Activated naive CD4-positive, alpha-beta T cell (primary cell): ENCODE measurements at places on chromosomes 4 and X.

DNA sequence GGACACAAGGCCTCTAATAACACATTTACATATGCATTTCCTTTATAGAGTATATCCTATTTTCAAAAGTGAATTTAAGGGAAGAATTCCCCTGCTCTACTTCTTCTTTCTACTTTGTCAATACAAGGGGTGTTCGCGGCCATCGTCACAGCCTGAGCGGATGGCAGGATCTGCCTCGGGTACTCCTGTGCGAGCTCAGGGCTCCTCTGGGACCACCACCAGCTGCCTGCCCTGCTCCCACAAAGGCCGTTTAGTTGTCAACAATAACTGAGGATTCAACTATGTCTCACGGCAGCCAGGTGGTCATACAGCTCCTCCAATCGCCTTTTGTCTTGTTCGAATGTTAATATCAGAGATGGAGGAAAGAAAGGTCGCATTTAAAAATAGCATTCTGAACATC lies 228.2 kb upstream of the TENM3 start:
- DNase-seq = no peak

- no peak for DNase-seq
These were observed 42.0 kb upstream of the PROM1 start for GRCh38 chr4:16125571-16126445.

DNA sequence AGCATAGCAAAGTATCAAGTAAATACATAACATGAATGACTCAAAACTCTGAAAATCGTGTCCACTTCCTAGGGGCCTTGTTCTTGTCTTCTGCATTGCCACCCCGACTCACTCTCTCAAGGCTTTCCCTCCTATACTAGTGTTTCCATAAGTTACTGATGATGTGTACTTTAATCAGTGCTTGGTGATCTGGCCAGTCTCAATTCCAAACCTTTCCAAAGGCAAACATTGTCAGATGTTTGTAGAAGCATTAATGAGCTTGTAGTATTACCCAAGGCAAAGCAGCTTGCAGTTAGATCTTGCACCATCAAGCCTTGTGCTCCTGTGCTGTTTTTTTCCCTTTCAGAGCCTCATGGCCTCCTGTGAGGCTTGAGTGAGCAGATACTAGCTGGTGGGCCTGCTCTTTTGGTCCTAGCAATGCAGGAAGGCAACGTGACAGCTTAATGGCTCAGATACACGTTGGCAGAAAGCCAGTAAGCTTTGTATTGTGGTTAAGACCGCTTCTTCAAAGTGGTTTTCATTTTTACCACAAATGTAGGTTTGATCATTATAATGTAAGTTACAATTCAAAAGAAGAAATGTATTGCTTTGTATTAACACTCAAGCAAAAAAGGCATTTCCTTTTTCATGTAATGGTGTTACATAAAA lies 51.8 kb downstream of the RBPJ start:
- no peak for DNase-seq

DNA sequence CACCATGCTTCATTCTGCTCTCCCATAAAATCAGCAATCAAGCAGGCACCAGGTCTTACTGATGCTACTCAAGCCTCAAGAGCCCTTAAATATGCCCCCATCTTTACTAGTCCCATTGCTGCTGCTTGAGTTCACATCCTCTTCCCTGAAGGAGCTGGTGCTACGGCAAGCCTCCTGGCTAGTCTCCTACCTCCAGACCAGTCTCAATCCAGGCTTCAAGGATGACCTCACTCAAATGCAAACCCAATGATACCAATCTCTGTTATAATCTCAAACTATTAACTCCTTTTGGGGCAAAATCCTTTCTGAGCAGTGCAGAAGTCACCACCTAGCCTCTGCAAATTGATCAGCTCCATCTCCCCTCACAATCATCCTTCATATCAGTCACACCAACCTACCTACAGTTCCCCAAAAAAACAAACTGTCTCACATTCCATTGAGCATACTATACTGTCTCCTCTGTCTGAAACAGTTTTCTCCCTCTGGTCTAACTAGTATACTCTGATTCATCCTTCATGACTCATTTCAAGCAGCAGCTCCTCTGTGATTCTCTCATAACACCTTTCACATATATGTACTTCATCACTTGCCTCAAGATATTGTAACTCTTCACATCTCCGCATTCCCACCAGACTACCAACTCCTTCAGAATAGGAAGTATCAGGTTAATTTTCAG lies 30.0 kb downstream of the PAPSS1 start:
- no peak for DNase-seq

DNA sequence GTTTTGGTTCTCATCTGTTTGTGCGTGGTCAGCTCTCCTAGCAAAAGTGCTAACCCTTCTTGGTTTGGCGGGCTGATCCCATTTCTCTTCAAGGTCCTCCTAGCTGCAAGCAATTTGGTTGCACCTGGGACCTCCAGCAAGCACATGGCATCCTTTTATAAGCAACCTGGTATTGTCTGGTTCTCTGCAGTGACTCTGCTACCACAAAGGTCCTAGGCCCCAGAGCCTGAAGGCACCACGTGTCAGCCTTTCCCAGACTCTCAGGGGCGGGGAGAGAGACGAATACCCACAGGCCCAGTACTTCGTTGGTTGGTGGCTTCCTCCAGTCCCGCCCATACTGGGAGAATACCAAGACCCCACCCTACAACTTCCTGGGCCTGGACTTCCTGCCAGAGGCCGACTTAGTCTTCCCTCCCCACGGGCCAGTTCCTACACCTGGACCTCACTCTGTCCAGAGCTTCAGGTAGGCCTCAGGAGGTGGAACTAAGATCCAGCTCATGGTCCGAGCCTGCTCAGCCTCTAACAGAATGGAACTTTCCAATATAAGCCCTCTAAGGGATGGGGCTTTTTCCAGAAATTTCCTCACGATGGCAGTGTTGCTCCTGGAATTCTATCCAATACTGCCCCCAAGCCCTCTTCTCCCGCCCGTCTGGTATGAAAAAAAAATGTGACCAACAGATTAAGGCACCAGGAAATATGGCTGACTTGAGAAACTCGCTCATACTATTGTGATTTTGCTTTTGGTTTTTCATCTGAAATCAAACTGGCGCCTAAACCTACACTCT lies 192.5 kb upstream of the STK26 start:
- no peak for DNase-seq

GRCh38 chrX:120668357-120668756 lies 38.5 kb upstream of the C1GALT1C1 start:
- DNase-seq = no peak

DNA sequence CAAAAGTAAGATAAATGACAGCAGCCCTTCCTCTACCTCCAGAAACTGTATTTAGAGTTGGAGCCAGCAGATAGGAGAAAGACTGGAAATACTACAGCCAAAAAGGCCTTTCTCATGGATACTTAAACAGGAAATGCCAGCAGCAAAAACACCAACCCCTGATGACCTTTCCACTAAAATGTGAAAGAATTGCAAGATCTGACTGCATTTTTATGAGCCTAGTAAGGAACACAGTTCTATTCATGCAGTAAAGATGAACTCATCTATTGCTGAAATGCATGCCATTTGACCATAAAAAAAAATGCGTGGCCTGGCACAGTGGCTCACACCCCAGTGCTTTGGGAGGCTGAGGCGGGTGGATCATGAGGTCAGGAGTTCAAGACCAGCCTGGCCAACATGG lies 19.9 kb downstream of the ABCG2 start:
- DNase-seq = no peak

DNA sequence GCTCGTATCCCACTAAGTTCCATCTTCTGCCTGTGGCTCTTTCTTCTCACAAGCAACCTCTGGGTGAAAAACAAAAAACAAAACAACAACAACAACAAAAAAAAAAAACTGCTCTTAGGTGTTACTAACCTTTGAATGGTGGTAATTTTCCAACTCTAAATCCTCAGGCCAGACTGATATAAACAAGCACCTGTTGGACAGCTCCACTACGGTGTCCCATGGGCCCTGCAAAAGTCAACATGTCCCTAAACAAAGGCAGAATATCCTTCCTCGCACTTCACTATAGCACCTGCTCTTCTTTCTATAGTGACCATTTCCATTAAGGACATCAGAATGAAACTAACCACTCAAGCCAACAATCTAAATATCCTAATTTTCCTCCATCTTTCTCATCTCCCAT lies 54.6 kb upstream of the PARM1 start:
- no peak for DNase-seq

DNA sequence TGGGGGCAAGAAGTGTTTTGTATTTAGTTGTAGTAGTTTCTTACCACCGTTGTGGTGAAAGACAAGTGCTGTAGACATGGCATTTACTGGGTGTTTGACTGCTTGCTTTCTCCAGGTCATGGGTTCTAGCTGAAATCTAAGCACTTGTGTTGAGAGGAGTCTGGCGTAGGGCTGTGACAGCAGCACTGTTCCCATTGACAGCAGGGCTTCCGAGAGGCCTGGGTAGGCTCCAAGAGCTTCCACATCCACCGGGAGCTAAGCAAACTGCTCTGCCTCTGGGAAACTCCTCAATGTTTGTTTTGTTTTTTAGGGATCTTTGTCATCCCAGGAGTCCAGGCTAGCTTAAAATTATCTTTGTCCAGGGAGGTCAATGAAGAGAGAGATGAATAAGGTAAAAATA lies 44.3 kb downstream of the BMPR1B start:
- no peak for DNase-seq

- no peak for DNase-seq
These were observed 33.9 kb downstream of the WDR1 start for GRCh38 chr4:10082459-10083272.

- DNase-seq = peak; percentile 4
These were observed 36.9 kb downstream of the NLGN3 start for GRCh38 chrX:71181558-71181909.

GRCh38 chr4:74451214-74451661 lies 6.3 kb downstream of the AREG start:
- DNase-seq = no peak

GRCh38 chr4:66357316-66357715 lies 687.0 kb upstream of the EPHA5 start:
- no peak for DNase-seq

- DNase-seq = no peak
These were observed 131.4 kb downstream of the PTTG2 start for GRCh38 chr4:38091636-38092035.

DNA sequence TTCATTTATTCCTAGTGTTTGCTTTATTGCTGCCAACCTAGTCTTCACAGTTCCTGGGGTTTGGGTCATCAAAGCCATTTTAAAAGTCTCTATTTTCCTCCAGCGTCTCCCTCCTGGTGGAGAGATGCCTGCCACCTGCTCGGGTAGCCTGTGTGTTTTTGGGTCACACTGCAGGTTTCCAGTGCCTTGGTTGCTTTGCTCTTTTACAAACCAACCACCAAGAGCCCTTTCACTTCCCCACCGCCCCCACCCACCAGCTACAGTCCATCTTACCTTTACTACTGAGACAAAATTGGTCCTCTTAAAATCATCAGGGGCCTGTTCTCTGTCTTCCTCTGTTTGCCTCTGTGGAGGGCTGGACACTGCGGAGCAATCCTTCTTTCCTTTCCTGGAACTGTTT lies 280.5 kb upstream of the GATB start:
- no peak for DNase-seq

DNA sequence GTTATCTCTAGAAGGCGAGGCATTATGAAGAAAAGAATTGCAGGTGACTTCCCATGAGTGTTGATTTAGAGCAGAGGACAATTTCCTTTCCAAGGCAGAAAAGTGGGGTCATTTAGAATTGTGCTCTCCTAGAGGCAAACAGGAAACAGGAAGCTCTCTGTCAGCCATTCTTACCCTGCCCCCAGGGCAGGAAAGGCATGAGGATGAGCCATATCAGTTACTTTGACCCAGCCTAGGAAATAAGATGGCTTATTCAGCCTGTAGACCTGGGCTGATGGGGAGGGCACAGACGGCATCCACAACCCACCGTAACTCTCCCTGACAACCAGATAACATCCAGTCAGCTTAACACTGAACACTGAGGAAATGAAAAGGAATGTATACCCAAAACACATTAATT lies 88.8 kb upstream of the KDR start:
- DNase-seq = no peak

- DNase-seq = no peak
These were observed 319.1 kb downstream of the PCDH19 start for GRCh38 chrX:100090931-100091330.

- DNase-seq = no peak
These were observed 33.0 kb upstream of the MAP3K15 start for GRCh38 chrX:19548279-19548678.

- no peak for DNase-seq
These were observed 188.2 kb upstream of the NRK start for GRCh38 chrX:105634180-105634579.

- no peak for DNase-seq
These were observed 29.4 kb upstream of the SPINK2 start for GRCh38 chr4:56850910-56851309.

GRCh38 chr4:120844528-120844921 lies 78.0 kb downstream of the PRDM5 start:
- DNase-seq = no peak

DNA sequence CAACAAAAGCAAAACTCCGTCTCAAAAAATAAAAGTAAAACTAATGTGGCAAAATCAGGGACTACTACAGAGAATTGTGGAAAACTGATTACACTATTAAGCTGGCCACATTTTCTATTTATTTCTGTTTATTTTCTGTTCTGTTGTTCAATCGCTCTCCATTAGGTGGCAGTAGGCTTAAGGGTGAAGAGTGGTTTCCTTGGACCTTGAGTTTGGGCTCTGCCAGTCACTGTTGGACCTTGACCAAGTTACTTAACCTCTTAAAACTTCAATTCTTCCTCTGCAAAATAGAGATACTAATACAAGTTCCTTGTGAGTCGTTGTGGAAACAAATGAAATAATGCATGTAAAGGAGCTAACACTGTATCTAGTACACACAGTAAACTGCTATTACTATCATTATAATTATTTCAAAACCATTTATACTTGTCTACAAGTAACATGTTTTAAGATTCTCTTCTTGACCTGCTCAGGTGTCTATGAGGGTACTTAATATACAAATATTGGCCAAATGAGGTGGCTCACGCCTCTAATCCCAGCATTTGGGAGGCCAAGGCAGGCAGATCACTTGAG lies 15.2 kb downstream of the HSD17B11 start:
- no peak for DNase-seq

DNA sequence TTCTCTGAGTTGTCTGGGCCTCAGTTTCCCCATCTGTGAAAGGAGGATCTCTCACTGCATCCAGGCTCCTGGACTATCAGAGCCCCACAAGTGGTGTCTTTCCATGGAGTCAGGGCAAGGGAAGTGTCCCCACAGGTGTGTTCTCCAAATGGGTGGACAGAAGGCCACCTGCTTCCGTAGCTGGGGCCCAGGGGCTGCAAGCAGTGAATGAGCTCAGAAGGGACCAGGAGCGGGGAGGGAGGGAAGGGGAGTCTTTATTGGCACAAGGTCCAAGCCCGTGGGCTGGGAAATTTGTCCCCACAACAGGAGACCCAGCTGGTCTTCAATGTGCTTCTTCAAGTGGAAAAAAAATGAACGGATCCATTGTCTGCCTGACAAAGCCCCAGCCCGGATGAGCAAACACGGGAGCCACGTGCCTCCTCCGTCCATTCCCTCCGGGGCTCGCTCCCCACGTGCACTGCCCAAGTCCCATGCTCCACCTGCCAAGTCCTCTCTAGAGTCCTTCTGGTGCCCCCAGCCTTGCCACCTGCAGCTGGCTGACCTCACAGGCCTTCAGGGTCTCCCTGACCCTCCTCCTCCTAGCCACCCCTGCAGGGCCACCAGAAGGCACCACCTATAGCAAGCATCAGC lies 72.0 kb downstream of the JAKMIP1 start:
- DNase-seq = no peak
